ENCODE measurements at places on chromosomes 7 and 10.

DNA sequence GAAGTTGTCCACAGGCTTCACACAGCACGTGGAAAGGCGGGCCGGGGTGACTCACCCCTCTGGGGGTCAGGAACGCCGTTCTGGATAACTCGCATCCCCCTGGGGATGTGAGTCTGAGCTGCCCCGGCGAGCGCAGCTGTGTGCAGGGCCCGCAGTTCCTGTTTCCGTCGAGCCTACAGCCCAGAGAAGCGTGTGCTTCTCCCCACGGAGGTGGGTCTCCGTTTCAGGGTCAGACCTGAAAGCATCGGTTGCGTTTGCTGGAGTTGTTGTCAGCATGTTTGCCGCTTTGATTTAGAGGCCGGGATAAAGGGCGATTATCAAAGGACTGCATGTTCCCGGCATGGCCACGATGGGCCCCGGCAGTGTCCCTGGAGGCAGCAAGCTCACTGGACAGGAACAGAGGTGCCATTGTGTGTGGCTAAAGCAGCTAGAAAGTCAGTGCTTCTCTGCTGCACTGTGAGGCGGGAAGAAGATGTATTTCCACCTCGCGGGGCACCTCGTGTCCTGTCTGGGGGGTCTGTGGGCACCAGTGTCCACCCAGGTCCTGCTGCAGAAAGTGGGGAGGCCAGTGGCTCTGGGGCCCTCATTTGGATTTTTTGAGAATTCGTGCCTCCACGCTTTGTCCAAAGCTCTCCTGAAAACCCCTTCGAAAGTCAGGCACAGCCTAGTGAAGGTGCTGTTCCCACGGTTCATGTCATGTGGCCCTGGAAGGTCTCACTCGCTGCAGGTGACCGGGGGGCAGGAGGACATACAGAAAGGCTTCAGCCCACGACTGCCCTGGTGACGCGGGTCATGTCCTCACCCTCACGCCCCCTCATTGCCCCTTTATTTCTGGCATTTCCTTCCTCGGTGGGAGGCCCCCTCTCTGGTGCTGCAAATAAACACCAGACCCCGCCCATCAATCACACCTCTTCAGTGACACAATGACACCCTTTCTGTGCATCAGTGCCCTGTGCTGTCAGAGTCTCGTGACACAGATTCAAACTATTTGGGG is 27.4 kb upstream of the GDI2 start:
- no peak for DNase-seq

DNA sequence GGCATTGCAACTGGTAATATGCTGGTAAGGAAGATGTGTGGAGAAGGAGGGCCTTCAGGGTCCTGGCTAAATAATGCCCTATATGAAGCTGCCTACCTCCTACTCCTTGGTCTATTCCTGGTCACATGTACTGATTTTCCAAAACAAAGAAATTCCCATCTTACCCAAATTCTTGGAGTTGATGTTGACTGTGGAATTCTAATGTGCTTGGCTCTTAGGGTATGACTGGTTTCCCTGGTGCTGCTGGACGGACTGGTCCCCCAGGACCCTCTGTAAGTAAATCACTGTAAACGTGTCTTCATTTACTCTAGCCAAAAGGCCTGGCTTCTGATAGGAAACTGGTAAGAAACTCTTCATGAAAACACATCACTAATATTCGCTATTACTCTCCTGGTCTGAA is 27.0 kb downstream of the COL1A2 start:
- no peak for DNase-seq

DNA sequence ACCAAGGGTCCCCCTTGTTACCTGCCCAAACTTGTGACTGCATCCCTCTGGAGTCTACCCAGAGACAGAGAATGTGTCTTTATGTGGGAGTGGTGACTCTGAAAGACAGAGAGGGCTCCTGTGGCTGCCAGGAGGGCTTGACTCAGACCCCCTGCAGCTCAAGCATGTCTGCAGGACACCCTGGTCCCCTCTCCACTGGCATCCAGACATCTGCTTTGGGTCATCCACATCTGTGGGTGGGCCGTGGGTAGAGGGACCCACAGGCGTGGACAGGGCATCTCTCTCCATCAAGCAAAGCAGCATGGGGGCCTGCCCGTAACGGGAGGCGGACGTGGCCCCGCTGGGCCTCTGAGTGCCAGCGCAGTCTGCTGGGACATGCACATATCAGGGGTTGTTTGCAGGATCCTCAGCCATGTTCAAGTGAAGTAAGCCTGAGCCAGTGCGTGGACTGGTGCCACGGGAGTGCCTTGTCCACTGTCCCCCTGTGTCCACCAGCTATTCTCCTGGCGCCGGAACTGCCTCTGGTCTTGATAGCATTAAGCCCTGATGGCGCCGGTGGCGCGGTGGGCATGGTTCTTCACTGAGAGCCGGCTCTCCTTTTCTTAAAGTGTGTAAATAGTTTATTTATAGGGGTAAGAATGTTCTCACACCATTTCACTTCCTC is 19.4 kb upstream of the SH2D4B start:
- no peak for DNase-seq

DNA sequence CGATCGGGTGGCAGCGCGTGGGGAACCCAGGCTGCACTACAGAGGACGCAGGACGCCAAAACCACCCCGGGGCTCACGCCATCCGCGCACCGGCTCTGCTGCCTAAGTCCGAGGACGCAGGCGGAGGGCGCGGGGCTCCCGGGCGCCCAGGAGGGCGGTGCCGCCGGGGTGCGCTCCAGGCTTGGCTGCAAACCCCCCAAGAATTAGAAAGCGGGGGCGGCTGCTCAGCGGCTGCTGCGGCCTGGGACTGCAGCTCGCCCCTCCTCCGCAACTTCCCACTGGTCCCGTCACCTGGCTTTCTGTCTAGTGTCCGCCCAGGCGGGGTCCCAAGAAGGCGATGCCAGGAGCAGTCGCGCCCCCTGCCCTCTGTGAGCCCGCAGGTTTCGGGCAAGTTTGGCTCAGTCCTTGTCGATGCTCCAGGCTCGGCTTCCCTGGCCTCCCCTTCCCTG is 1.7 kb upstream of the POU6F2 start:
- DNase-seq = no peak

- no peak for DNase-seq
These were observed 25.5 kb downstream of the VOPP1 start for GRCh38 chr7:55546814-55547213.

DNA sequence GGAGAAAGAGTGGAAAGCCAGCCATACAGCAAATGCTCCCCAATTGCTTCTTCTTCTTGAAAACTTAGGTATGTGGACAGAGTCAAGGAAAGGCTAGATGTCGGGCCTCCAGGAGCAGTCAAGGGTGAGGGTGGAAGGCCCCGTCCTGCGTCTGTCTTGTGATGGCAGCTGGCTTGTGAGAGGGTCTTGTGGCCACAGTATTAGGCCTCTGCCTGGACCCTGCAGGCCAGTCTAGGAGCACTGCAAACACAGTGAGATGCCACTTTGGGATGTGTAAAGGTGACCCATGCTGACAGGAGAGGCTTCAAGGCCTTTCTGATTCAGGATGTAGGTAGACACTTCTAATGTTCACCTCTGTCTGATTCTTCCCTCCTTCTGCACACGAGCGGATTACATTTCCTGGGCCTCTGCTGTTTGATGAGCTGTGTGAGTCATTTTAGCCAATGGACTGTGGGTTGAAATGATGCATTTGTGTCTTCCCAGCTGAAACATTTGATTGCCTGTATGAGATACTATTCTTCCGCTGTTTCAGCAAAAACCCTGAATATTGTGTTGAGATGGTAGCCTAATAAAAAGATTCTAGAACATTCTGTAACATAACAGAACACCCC is 135.4 kb downstream of the EMX2 start:
- DNase-seq = no peak

GRCh38 chr7:52831321-52831720 is 204.1 kb upstream of the POM121L12 start:
- no peak for DNase-seq

- no peak for DNase-seq
These were observed 152.0 kb upstream of the SLC13A1 start for GRCh38 chr7:123351516-123352505.

DNA sequence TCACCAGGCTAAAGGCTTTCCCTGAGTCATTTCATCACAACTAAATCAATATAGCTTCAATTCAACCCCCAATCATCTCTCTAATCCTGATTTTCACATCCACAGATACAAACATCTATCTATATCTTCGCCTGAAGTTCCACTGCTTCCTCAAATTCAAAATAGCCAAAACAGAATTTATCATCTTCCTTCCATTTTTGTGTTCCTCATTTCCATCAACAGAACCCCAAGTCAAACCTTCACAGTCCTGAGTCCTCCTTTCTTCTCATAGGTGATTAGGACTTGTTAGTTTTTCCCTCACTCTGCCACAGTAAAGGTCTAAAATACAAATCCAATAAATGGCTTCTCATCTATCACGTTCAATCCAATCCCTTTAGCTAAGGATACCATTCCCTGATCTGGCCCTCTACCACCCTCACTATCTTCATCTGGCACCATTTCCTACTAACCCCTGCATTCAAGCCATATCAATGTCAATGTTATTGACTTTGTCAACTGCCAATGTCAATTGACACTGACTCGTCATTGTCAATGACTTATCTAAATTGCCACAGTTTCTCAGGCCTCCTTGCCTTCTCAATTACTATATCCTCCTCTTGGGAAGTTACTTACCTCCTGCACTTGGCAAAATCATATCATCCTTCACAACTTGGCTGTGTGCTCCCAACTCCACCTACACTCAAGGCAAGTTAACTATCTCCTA is 2.6 kb downstream of the HYCC1 start:
- DNase-seq = no peak

- DNase-seq = no peak
These were observed 1.9 kb downstream of the HHEX start for GRCh38 chr10:92691591-92692079.

DNA sequence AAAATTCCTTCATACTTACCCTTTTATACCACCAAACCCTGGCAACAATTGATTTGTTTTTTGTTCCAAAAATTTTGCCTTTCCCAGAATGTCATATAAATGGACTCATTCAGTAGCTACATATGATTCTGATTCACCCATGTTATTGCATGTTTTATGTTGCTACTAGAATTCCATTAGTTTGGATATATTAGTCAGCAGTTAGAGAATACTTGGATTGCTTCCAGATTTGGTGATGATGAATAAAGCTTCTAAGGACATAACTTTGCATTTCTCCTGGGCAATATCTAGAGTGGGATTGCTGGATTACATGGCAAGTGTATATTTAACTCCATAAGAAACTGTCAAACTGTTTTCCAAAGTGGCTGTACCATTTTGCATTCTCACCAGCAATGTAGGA is 806.9 kb downstream of the DNAJB9 start:
- DNase-seq = no peak

DNA sequence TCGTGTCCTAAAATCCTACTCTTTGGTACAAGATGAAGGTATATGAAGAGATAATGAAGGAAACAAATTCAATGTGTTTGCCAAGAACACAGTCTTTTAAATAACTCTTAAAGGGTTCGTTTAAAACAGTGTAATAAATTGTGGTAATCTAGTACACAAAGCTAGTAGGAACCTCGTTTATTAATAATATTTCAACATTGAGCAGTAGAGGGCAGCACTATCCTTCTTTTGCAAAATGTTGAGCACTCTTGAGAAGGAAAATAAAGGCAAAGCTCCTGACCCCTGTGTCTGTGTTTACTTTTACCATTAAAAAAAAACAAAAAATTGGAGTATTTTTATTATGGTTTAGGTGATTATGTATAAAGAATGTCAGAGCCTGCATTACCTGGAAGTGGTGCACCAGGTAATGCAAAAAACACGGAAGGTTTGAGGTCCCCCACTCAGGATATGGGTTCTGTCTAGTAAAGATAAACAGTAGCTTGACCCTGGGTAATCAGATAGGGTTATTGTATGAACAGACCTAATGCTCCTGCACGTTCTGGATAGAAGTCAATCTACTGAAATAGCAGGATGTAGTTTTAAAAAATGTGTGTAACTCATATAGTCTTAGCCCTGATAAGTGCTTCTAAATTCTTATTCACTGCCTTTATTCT is 5.7 kb upstream of the GOT1 start:
- no peak for DNase-seq

DNA sequence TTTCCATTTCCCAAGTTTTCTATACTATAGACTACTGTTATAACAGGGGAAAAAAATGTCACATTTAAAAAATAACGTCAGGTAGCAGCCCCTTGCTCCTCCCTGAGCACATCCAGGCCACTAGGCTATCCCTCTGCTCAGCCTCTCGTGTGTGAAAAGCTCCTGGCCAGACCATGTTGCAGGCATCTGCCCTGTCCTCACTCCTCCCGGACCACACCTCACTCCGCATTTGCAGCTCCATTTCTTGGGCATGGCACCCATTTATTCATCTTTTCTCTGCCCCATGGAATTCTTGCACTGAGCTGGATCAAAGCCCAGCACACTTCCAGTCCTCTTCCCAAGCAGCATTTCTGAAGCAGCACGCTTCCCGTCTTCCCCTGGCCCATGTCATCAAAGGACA is 1.4 kb upstream of the GDF2 start:
- no peak for DNase-seq

DNA sequence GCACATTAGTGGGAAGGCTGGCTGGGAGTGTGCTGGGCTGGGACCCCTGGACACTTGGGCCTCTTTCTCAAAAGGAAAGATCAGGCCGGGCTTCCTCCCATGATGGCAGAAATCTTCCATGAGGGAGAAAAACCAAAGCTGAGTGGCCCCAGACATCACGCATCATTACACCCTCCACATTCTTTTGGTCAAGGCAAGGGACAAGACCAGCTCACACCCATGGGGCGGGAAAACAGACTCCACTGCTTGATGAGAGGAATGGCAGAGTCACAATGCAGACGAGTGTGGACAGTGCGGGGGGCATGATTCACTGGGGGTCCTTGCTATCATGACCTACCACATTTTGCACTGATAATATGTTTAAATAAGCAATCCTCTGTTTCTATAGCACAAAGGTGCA is 73.3 kb downstream of the CREB3L2 start:
- no peak for DNase-seq

- no peak for DNase-seq
These were observed 9.9 kb upstream of the LIPM start for GRCh38 chr10:88792661-88793060.

All from activated CD4-positive, CD25-positive, alpha-beta regulatory T cell (primary cell).